ENCODE measurements at places on chromosomes 11 and 22.

DNA sequence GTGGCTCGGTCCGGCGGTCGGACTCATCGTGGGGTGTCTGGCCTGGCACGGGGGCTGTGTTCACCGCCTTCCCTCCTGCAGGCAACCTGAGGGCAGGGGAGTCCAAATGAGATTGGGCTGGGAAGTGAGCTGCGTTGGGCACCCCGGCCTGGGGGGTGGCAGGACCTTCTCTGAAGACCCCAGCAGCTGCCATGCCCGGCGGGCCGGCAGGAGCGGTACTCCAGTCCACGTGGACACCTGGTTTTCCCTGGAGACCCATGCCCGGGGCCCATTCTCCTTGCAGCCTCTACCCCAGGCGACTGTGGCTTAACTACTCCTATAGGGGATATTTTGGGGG lies 24.5 kb downstream of the LRRC10B start:
- no peak for ATAC-seq

DNA sequence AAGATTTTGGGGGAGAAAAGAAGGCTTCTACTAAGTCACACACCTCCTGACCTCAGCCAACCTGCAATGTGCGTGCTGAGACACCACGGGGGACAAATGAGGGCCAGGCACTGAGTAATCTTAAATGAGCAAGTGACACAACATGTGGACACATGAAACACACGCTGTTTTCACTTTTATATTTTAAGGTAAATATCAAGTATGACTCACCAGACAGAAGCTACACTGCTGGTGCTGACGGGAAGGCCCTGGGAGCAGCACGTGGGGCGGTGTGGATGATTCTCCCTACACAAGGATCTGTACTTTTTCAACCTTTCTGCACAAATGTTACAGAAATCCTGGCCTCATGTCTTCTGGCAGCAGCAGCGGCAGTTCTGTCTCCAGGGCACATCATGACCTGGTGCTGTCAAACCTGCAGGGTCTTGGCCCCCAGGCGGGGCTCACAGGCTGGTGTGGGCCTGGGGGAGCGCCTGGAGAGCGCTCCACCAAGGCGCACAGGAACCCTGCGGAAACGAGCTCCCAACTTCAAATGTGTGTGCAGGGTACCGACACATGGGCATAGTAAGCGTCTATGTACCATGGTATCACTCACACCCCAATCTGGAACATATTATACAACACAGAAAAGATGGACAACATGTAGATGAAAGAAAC lies 61.7 kb downstream of the DGCR2 start:
- ATAC-seq = peak; percentile 80

GRCh38 chr11:64352995-64353714 lies 5.8 kb upstream of the RPS6KA4 start:
- no peak for ATAC-seq

DNA sequence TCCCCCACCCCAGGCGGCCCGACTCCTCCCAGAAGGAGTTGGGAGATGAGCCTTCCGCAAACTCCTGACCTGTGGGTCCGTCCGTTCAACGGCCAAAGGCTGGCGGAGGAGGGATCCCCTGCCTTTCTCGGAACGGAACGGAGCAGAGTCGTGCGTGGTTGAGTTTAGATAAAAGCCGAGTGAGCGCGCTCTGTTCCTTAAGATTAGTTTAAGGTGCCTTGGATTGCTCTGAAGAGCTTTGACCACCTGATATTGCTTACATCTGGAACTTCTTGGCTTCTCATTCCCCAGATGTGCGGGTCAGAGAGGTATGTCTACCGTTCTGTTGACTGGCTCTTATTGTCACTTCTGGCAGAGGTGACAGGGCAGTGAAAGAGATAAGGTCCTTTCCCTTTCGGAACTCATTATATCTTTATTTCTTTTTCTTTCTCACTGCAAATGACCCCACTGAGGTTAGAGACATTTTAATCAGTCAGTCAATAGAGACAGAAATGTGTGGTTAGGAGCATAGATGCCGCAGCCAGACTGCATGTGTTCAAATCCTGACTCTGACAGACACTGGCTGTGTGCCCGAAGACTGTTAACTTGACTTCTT lies at the start of gene TRIM6:
Gene TRIM6 (plus strand): TSS at position 31 of the 595 bp plus-strand sequence. CDS start 261 bp downstream, at position 292.
- peak; percentile 54 for ATAC-seq

DNA sequence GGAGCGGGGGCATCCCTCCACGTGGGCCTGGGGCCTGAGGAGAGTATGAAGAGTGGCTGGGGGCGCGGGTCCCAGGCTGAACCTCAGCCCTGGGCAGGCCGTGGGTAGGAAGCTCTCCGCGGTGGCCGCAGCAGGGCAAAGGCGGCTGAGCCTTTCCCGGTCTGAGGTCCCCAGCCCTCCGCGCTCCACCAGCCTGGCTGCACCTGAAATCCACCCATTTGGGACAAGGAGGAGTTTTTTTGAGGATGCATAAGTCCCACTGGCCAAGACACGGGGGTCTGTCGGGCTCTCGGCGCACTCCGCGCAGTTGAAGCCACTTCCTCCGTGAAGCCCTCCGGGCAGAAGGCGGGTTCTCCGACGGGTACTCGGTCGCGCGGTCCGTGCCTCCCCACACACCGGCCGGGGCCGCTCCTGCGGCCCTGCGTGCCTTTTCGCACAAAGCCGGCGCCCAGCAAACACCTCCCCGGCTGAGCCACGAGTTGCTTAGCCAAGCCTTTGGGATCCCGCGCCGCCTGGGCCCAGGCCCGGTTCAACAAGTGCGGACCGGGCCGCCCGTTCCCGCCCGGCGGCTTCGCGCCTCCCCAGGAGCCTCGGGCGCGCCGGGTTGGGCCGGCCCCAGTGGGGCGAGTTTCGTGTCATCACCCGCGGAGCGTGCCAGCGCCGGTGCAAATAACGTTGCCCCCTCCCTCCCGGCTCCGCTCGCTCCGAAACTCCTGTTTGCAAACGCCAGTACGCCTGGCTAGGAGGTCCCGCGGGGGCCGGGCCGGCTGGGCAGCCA lies 666 bp upstream of the OVOL1 start:
- peak; percentile 75 for ATAC-seq

GRCh38 chr11:114678125-114679036 lies at the start of gene NXPE2:
Gene NXPE2 (plus strand): TSS chr11:114678527. CDS start chr11:114678576, 49 bp downstream.
- ATAC-seq = peak; percentile 74

DNA sequence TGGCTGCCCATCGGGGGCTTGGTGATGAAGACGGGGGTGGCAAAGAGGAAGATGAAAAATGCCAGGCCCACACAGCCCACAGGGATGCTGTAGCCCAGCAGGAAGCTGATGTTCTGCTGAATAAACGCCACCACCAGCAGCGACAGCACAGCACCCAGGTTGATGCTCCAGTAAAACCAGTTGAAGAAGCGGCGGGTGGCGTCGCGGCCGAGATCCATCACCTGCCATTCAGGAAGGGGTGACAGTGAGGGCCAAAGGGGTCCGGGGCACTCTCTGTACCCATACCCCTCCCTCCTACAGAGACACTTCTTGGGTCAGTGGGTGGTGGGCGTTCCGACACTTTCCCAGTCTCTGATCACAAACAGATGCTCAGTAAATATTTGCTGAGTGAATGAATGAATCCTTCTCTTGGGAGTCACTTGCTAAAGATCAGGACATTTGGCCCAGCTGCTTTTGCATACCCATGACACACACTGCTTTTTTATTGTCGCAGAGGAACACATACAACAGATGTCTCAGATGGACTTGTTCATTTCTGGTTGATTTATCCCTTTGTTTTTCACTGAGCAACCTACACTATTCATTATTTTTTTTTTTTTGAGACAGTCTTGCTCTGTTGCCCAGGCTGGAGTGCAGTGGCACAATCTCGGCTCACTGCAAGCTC lies 5.2 kb downstream of the SLC15A3 start:
- no peak for ATAC-seq

- peak; percentile 57 for ATAC-seq
These were observed 1.3 kb upstream of the INSC start for GRCh38 chr11:15113381-15113780.

DNA sequence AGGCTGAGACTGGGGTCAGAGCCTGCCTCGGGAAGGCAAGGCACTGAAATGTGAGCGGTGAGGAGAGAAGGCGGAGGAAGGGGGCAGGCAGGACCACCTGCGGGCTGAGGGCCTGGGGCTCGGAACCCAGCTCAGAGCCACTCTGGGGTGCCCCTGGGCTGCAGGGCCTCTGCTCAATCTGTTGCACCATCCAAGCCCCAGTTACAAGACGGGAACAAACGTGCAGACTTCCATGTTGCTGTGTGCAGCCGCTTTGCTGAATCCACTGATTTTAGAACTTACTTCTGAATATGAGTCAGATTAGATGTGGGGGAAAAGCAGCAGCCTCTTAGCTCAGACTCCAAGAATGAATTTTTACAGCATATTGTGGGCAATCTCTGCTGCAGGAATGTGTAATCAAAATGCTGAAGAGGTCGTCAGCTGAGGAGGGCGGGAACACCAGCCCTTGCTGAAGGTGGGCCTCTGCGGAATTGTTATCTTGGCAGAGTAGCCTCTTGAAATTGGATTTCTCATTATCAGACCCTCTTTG lies 21.6 kb downstream of the PARVG start:
- ATAC-seq = no peak

DNA sequence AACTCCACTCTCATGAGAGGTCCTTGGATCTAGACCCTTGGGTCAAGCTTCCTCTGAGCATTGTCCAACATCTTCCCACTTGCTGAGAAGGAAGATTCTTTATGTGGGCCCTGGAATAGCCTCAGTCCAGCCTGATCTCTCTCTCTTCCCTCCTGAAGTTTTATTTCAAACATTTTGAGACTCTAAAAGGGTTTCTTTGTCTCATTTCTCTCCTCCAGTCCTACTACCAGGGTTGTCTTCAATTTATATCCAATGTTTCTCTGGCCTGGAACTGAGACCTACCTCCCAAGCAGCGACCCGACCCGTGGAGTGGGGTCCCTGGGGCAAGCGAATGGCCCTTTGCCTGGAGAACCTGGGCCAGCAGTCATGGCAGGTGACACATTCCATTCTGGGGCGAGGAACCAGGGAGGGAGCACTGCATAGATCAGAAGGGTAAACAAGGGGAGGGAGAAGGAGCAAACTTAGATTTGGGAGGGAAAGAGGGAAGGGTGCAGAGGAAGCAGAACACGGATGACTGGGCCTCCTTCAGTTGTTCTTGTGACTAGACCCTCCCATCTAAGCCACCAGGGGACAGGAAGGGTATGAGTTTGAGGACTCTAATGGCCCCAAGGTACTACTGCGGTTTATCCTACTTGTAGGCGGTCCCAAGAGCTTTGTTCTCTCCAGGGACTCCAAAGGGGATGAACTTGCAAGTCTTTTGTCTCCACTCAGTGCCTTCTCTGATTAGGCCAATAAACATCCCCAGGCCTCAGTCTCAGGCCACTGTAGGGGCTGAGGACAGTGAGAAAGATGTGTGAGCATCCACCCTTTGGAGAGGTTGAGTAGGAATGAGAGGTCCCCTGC lies 14.2 kb upstream of the PRAME start:
- no peak for ATAC-seq

- ATAC-seq = no peak
These were observed 29.2 kb downstream of the RSF1 start for GRCh38 chr11:77791301-77791700.

- no peak for ATAC-seq
These were observed 188.2 kb downstream of the METTL15 start for GRCh38 chr11:28296426-28296825.

DNA sequence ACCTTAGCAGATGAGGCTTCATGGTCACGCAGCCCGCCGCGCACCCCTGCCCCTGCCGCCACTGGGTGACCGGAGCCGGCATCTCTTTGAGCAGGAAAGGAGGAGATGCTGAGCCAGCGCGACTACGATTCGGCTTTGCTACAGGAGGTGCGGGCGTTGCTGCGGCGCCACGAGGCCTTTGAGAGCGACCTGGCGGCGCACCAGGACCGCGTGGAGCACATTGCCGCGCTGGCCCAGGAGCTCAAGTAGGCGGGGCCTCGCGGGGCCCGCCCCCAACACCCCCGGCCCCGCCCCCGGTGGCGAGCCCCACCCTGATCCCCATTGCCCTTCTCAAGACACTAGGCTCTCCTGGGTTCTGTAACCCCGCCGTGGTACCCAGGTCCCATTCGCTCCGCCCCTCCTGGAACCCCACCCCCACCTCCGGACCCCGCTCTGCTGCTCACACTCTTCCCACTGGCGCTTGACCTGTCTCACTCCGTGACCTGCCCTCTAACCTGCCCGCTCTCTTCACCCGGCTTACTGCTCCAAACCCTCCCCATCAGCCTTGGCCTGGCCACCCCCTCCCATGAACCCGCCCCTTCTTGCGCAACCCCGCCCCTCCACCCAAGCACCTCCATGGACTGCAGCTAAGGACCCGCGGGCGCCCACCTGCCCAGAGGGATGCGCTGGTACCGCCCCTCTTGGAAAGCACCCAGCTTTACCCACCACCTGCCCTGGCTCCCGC lies 9.1 kb downstream of the CTSF start:
- ATAC-seq = peak; percentile 23

GRCh38 chr11:11605181-11605580 lies 16.6 kb downstream of the GALNT18 start:
- no peak for ATAC-seq

DNA sequence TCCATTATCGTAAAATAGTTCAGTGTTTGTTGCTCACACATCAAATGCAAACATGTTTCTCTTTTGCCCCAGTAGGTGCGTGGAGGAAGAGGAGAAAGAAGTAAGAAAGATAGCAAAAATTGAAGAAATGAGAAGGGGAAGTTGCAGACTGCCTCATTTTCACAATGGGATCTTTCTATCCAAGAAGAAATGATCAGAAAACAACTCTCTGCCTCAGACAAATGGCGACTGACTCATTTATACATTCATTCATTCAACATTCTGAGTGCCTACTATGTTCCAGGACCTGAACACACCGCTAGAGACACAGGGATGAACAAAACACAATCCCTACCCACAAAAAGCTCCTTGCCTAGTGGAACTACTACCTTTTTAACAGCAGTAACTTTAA lies 367 bp downstream of the HPS5 start:
- ATAC-seq = peak; percentile 19

GRCh38 chr22:44047891-44048301 lies 23.8 kb downstream of the PARVB start:
- ATAC-seq = peak; percentile 7

DNA sequence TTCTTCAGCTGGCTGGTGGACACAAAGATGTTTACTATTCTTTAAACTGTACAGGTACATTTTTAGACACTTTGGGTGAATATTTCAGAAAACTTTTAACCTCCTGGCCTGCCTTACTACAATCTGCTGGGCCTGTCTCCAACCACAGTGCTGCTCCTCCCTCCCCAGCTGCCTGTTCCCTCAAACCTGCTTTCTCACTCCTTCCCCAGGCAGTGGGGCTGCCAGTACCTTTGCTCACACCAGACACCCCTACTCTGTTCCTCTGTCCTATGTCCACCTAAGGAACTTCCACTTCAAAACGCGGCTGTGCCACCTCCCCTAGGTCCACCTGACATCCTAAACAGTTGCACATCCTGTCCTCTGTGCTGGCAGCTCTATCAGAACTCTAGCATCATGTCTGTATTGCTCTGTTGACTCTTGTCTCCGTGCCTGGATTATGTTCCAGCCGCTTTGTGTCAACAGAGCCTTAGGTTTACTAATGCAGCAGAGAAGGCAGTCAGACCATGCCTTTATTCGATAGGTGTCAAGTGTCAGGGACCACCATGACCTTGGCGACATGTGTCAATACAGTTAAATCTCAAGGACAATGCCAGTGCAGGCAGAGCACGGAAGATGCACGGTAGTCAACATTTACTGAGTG lies 13.4 kb downstream of the ZP1 start:
- ATAC-seq = no peak

DNA sequence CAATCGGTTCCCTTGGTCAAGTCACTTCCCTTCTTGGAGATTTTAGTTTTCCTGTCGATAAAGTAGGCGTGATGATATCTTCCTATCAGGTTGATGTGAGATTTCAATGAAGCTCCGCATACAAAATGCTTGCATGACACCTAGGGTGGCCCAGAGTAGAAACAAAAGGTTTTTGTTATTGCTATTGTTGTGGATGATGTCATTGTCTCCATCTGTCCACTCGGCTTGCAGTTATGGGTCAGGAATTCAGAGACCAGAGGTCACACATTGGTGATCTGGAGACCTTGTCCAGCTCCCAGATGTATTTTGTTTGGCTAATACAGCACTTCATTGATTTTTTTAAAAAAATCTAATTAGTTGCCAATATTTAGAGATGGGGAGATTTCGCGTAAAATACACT lies 382.1 kb downstream of the MN1 start:
- no peak for ATAC-seq

Measured in esophagus mucosa (tissue), 1 donor.